ENCODE measurements at places on chromosomes 1 and 21.

- DNase-seq, result no peak
Measured at GRCh38 chr1:33004613-33005012, 32.1 kb downstream of the AK2 start.

DNA sequence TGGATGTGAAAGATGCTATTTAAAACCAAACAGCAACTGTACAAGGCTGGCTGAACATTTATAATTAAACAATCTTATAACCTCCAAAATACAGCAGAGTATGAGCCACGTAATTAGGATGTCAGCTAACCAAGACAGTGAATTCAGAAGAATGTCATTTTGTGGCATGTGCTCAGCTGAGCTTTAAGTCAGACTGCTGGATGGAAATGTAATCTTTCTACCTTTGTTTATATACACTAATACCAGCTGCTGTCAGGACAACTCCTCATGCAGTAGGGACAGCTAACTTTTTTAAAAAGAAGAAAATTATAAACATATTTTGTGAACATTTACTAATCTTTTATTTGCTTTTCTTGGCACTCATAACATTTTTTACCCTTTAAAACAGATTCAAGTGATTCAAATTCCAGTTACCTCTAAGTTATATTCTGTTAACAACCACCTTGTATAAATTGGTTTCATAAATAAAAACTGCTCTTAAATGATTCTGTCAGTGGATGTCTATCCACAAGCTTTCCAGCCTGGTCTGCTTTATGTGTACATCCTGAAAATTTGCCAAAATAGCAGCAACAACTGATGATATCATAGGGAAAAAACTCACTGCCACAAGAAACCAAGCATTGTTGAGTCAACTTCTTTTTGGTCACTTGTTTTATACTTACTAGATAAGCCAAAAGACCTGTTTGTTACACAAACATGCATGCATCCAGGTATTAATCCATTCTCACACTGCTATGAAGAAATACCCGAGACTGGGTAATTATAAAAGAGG is 36.1 kb downstream of the DPH5 start:
- no peak for DNase-seq

DNA sequence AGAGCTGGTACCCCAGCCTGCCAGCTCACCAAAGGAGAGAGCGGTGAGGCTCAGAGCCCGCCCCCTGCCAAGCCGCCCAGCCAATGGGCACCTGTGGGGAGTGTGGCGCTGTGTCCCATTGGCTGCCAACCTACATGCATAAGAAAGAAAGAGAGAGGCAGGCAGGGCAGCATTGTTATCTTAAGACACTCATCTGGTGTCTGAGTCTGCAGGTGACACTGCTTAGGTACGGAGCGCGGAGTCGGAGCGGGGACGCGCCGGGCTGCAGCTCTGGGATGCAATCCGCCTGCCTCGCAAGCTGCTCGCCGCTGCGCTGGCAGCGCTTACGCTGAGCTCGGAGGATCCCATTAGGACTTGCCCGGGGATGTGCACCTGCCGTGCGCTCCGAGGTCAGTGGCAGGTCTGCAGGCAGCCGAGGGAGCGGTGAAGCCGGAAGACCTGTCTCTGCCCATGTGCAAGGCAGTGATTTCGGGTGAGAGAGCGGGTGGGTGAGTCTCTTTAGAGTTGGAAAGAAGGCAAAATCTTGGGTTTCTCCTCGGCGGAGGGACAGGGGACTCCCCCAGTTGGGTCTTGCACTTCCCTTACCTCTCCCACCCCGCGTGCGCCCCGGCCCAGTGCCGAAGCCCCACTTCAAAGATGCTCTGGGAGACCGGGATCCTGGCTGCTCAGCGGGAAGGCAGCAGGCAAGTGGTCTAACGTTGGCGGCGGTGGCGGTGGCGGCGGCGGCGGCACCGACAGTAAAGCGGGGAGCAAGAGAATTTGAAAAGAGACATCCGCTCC is at the start of gene BRINP2:
Gene BRINP2 (plus strand): TSS at position 203 of the 780 bp plus-strand sequence. CDS start 58,919 bp downstream, outside the sequence.
- no peak for DNase-seq

DNA sequence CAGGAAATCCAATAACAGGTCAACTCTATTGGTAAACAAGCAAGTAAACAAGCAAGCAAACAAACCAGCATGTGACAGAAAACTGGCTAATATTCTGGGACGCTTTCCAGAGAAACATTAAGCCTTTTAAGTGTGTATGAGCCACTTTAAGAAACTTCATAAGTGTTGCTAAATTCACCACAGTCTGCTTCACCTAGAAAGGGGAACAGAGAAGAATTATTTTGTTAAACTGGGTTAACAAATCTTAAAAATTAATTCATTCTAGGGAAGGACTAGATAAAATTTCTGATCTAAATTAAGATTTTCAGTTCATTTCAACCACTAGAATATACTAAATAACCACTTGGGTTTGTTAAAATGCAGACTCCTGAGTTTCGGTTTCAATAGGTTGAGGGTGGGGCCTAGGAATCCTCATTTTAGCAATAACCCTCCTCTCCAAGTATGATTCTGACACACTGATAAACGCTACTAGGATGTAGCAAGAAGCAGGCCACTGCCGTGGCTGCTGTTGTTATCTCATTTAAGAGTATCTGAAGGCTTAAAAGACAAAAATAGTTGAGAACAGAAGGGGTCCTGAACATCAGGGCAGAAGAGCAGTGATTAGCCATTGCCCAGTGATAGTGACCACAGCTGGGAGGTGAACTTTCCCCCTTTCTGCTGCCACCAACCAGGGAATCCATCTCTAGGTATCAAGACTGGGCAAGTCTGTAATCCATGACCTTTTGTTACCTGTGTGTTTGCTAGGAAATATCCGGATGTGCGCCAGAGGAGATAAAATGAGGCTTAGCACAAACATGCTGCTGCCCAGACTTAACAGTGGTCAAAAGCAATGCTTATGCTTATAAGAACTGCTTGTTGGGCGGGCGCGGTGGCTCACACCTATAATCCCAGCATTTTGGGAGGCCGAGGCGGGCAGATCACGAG is 11.2 kb downstream of the CREG1 start:
- no peak for DNase-seq

DNA sequence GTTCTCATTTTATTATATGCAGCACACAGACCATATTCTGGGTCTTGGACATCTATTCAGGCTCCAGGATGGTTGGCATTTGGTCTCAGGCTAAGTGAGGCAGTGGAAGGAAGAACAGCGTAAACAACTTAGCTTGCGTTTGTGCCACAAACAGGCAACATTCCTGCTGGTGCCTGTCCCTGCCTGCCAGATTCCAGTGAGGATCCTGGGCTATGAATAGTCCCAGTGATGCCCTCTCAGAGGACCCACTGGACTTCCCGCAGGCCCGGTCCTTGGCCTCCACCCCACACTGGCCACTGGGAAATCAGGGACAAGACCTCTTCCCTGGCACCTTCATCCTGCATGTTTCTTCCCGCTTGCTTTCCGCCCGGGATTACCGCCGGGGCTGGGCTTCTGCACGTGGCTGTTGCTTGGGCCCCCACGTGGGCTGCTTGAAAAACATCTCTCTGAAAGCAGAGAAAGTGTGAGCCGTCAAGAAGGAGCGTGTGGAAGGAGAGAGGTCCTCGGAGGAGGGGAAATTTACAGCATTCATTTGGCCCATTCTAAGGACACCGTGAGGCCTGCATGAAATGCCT is 145.1 kb upstream of the WNT4 start:
- DNase-seq, result no peak

DNA sequence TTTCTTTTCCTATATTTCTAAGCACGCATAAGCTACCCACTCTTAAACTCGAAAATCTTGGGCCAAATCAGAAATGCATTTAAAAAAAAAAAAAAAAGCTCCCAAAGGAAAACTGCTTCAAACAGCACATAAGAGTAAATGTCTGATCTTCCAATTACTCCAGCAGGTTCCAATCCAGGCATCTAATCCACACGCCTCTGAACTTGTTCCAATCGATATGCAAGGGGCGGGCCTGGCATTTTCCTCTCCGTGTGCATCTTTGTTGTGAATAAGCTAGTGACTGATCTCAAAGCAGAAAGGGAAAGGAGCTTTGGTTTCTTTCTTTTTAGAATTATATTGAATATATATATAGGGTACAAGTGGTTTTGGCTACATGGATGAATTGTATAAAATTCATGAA is 365.5 kb downstream of the PRDM2 start:
- DNase-seq, result no peak

DNA sequence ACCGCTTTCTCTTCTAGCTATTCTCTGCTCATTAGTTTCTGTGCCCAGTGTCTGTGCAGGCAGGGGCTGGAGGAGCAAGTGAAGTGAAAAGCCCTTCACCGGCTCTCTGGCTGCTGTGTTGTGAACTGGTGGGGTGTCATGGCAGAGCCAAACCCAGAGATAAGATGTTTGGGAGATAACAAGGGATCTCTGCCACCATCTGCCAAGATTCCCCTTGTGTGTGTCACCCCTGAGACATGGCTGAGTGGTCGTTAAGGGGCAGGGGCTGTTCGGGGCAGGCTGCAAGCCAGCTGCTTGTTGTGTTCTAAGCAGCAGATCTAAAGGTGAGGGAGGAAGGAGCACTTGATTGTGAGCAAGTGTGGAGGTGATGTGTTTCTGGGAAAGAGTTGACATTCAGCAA is 24.5 kb downstream of the CNIH3 start:
- DNase-seq, result no peak

DNA sequence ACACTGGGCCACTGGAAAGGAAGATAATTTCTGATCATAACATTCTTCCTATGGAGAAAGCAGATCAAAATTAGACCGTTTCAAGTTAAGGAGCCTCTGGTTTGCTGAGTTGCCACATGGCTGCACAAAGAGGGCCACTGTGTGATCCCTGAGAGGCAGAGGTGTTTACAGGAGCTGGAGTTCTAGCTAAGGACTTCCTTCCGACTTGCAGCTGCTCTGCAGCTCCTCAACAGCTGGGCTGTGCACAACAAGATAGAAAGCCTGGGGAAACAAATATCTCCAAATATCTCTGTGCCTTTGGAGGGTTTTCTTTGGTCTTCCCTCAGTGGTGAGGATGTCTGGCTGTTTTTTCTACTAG is 26.8 kb downstream of the GADD45A start:
- DNase-seq, result no peak

DNA sequence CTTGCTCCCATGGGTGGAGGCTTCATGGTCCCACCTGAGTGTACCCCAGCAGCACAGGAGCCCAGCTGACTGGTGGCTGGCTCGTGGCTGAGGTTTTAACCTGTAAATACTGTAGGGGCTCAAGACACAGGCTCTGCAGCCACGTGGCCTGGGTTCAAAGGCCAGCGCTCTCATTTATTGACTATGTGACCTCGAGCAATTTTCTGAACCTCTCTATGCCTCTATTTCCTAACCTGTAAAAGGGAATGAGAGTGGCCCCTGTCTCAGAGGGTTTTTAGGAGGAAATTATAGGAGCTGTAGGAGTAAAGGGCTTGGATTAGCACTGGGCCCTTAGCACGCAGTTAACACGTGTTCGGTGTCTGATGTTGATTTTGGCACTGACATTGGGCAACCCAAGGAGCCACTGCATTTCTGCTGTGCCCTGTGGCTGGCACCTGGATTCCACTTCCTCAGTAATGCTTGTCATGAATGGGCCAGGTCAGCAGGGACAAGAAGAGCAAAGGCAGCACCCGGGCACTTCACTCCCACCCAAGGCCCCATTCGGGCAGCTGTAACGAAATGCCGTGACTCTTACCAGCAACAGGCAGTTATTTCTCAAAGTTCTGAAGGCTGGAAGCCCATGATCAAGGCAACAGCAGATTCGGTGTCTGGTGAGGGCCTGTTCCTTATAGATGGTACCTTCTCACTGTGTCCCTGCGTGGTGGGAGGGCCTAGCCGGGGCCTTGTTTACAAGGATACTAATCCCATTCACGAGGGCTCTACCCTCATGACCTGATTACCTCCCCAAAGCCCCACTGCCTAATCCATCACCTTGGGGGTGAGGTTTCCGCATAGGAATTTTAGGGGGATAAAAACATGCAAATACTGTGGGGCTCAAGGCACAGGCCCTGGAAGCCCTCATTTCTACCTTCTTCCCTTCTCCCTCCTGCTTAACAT is 25.2 kb downstream of the ARHGEF10L start:
- DNase-seq, result no peak

DNA sequence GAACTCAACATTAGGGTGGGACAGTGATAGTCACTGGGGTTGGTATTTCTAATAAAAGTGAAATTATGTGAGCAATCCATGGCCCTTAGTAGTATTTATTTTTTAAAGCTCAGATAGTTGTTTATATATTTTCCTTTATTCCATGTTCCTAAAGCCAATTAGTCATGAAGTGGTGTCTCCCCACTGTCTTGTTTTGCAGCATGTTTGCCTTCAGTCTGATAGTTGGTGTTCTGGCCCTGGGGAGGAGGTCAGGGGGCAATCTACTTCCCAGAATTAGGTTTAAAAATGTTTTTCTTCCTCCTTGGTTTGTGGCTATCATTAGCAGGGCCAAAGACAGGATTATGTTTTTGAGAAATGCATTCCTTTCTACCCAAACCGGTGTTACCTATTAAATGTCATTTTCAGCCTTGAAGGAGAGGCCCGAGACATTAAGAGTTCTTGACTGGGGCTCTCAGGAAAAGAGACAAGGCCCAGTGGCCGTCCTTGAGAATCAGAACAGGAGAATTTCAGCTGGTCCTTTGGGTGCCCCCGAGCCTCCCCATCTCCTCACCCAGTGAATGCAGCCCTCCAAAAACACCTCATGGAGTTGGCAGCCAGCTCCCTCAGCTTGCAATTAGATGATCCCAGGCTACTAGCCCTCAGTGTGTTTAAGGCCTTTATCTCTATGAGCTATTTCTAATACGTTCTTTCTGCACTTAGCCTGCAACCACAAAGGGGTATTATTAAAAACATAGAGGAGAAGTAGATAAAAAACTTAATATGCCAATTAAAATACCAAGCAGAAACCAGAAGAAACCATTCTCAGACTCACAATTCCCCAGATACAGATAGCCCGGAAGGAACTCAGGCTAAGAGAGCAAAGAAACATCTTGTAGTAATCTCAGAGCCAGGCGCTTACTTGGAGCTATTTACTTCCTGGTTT is 71.3 kb upstream of the NGF start:
- DNase-seq, result no peak

DNA sequence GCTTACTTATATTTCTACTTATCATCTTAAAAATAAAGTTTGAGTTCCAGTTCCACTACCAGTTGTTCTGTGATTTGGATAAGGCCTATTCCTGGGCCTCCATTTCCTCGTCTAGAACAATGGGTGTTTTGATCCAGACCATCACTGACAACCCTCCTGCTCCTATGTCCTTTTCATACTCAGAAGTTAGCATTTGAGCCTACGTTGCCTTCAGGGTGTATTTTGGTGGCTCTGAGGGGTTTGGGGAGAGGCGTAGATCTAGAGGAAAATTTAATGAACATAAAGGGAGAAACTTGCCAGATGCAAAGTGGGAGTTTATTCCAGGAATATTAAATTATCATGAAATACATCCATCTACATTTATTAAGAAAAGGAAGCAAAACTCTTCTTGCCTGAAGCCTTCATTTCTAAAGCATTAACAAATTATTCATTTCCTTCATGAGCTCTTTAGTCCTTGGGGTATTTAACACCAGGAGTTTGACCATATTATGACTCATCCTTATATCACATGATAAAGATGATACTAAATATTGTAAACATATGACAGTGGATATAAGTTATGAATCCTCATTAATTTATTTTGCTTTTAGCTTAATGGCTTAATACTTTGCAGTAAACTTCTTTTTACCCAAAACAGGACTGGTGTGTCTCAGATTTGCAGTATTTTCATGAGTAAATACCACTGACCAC is 47.2 kb upstream of the SYT14 start:
- DNase-seq, result no peak

Measured in stimulated activated CD4-positive, alpha-beta T cell treated with anti-CD3 and anti-CD28 coated beads, TNF-alpha, amount 100 ng/mL, for 4 hours (primary cell).